ENCODE measurements at places on chromosomes 5 and 9.

- no peak for DNase-seq
These were observed 39.4 kb upstream of the MRPS30 start for GRCh38 chr5:44769200-44769876.

- DNase-seq, result no peak
These were observed 55.8 kb upstream of the ARRDC3 start for GRCh38 chr5:91438871-91439270.

GRCh38 chr9:33125461-33125860, 41.7 kb downstream of the B4GALT1 start:
- no peak for DNase-seq

- DNase-seq, result no peak
These were observed 38.6 kb downstream of the TGFBI start for GRCh38 chr5:136067422-136067821.

DNA sequence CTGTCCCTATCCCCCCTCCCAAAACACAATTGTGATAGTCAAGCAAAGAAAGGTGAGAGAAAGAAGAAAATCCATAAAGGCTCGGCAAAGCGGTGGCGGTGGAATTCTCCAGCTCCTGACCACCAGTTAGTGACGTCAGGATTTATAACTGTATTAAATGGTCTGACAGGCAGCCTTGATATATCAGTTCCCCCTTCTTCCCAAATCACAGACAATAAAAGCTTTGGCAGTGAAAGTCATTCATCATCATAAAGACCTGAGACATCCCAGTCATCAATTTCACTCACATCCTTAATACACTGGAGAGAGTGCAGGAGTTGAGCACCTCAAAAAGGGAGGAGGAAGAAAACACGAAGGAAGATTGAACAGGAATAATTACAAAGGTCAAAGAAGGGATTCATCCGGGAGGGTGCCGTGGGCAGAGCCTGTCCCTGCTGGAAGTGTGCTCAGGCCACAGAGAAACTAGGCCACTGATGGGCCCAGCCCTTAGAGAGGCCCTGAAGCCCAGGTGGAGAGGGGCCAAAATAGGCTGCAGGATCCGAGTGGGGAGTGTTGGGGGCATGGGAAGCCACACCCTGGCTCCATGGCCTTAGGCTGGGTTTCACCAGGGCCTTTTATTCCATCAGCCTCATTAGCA, 131.9 kb downstream of the PAX5 start:
- DNase-seq, result no peak

GRCh38 chr9:113929634-113930389, 53.7 kb downstream of the ZNF618 start:
- DNase-seq, result no peak

DNA sequence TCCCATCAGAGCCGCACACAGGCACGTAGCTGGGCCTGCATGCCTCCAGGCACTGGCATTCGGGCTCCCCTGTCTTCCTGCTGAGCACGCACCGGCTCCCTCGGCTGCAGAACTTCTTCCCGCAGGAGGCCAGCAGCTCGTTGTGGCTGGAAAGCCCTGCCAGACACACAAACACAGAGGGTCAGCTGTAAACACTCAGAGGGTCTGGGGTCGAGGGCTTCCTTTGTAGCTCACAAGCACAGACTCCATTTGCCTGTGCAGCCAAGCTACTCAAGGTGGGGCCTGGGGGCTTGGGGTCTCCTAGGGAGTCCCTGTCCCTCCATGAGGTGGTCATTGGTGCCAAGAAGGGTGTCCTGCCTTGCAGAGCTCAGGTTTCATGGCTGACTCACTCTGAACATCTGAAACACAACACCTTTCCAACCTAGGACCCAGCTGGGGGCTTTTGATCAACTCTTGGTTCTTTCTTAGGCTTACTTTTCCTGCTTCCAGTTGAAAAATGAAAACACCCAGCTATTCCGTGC, 211.4 kb downstream of the FSTL4 start:
- DNase-seq, result no peak

- no peak for DNase-seq
These were observed 56.6 kb downstream of the CAMSAP1 start for GRCh38 chr9:135850737-135851136.

DNA sequence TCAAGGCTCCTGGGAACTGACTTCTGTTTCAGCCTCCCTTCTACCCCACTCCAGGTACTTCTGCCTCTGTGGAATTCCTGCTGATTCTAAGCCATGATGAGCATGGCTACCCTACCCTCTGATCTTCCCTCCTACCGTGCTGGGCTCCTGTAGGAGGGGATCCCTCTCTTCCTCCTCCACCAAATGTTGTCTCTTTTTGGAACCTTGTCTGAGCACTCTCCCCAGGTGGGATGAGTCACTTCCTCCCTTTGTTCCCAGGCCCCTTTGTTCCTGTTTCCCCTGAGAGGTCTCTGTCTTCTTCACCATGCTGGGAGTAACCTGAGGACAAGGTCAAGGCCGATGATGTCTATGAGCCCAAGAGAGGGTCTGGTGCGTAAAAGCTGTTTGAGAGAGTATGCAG, 213.2 kb downstream of the GABBR2 start:
- DNase-seq, result no peak

GRCh38 chr9:36438536-36439236, 38.6 kb upstream of the RNF38 start:
- DNase-seq, result no peak

GRCh38 chr9:209143-209758, 5.4 kb upstream of the DOCK8 start:
- DNase-seq, result no peak

GRCh38 chr5:116504593-116505166, 69.9 kb downstream of the SEMA6A start:
- no peak for DNase-seq

DNA sequence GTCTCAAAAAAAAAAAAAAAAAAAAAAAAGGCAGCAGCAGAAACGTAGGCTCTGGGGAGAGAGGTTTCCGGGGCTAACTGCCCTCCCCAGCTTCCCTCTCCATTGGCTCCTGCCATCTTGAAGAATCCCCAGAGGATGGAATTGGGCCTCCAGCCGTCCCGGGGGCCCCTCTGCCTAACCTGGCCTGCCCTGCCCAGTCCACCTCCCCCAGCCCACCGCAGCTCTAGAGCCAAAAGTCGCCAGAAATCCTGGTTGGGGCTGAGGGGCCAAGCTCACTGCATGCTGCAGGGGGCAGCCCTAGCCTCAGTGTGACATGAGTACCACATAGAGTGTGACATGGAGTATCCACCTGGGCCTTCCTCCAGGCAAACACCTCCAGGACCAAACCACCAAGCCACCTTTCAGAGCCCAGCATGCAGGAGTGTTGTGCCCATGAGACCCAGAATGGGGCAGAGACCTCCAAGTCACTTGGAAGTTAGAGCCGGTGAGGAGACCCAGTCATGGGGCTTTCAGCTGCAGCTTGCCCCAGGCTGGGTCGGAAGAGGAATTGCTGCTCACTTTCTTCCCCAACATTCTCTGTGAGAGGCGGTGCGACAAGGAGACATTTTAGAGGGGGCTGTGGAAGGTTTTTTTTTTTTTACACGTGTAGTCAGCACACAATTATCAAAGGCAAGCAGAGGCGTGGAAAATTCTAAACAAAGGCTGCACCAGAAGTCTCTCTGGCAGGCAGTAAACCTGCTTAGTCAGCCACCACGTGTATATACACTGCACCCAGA, 17.6 kb downstream of the CD74 start:
- no peak for DNase-seq

DNA sequence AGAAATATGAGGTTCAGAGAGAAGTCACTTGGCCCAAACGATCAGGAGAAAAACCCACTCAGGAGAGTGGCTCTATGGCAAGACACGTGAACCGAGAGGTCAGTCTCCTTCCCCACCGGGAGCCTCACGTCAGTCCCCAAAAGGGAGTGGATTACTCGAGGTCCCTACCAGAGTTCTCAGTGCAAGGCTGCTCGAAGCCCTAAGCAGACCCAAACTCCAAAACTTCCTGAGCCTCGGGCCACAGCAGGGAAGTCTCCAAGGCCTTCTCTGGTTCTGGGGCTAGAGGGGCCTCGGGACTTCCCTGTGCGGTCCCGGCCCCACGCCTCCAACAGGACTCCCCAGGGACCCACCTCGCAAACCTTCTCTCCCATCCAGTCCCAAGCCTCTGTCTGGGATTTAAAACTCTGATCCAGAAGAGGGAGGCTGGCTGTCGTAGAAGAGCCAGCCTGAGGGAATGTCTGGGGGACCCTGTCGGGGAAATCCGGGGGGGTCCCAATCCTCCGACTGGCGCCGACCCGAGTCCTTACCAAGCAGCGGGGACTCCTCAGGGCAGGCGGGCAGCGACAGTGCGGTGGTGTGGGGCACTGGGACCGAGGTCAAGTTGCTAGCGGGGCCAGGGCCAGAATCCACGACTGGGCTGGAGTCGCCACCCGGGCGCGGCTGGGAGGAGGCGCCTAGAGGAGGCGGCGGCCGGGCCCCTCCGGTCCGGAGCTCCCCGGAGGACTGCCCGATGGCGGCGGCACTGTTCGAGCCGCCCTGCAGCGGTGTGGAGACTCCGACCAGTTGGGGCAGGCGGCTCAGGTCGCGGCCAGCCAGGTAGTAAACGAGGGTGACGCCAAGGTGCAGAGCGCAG, 679 bp downstream of the B4GALT1 start:
- peak; percentile 66 for DNase-seq

DNA sequence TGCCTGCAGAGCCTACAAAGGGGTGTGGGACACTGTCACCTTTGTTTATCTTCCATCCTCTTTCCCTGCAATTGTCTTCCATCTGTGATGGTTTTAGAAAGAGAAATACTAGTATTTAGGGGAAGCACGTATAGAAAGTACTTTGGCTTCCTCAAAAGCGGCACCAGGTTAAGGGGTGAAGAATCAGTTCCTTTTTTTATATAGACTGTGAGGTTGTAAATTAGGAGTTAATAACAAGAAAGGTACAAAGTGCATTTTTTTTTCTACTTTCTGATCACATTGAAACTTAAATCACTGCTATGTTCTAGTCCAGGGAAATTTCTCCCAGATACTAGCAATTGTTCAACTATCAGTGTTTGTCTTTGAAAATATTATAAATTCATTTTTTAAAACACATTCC, 219.3 kb downstream of the CEMIP2 start:
- no peak for DNase-seq

DNA sequence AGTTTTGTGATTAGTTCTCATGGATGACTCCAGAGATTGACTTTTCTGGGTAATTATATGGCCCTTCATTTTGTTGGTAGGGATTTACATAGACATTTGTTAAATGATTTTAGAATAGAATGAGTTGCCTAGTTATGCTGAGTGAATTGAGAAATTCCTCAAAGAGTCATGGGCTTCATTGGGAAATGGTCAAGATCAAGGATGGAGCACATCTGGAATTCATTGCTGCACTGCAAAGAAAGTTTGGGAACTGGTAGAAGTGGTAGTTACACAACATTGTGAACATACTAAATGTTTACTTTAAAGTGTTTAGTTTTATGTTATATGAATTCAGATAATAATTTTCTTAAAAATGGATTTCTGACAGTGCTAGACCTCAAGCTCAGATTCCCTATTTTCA, 46.5 kb downstream of the PIP5K1B start:
- peak; percentile 46 for DNase-seq

DNA sequence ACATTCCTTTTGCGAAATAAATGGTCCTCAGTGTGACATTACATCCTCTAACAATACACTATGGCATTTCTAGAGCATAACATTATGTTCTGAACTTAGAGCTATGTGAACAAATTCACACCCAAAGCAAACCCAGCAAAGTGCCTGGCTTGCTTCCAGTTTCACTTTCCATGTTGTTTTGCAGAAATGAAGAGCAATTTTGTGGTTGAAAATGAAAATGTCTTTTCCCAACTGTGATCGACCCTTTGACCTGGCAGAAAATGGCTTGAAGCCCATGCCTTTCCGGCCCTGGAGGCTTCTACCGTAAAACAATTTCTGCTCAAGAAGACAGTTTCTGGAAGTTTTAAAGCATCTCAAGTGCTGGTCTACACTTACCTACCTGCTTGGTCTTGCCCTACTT, 344.7 kb upstream of the RGMB start:
- peak; percentile 79 for DNase-seq

- DNase-seq, result peak; percentile 7
These were observed 49.9 kb downstream of the COL15A1 start for GRCh38 chr9:98993570-98993945.

DNA sequence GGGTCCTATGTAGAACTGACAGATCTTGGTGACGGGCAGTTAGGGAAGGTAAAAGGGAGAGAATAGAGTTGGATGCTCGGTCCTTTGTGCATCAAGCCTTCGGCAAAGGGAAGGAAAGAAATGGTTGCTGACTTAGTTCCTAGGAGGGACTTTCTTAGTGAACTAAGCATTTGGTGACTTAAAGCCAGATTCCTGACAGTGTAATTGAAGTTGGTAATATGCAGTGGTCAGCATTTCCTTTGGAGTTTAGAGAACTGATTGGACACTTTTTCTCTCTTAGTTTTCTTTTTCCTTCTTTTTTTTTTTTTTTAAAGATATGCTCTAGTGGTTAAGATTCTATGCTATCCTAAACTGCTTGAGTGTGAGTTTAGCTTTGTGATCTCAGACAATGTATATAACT, 2.3 kb downstream of the CLTA start:
- DNase-seq, result no peak

All from OCI-M1 (cell line).